ENCODE measurements at places on chromosomes 1 and 21.

DNA sequence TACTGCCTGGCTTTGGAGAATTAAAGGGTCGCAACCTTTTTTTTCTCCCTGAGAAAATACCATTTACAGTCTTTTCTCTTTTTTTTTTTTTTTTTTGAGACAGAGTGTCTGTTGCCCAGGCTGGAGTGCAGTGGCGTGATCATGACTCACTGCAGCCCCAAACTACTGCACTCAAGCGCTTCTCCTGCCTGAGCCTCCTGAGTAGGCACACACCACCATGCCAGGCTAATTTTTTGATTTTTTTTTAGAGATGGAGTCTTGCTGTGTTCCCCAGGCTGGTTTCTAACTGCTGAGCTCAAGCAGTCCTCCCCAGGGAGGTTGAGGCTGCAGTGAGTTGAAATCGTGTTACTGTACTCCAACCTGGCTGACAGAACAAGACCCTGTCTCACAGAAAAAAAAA lies 24.6 kb downstream of the UBE4B start:
- DNase-seq, result no peak

DNA sequence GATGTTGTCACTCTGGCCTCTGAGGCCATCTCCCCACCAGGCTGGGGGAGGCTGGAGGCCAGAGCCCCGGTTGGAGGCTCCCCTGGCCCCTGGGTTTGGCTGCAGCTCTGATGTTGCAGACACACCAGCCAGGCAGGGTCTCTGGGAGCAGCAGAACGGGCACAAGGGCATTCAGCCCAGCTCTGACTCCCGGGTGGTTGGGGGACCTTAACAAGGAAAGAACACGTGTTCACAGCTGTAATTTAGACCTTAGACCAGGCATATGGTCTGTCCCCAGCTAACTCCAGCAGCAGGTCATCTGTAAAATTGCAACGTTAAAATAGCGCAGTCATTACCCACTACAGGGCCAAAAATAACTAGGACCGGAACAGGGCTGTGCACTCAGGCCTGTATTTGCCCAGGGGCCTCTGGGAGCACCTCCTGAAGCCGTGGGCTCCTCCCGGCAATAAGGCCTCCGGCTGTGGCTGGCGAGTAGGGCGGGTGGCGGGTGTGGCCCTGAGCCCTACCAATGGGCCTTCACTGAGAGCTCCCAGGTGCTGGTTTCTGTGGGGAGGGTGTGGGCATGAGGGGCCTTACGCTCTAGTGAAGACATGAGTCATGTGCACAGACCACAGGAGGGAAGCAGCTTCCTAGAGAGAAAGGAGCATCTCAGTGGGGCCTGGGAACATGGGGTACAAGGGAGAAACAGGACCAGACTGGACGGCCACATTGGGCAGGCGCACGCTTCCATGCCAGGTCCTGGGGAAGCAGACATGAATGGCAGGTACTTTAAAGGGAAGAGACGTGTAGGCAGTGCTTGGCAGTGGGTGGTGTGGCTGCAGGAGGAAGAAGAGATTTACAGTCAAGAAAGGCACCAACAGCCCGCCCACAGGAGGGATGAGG lies 6.1 kb downstream of the LDLRAP1 start:
- peak; percentile 35 for DNase-seq

GRCh38 chr1:9871707-9872425 lies 38.2 kb downstream of the CTNNBIP1 start:
- no peak for DNase-seq

DNA sequence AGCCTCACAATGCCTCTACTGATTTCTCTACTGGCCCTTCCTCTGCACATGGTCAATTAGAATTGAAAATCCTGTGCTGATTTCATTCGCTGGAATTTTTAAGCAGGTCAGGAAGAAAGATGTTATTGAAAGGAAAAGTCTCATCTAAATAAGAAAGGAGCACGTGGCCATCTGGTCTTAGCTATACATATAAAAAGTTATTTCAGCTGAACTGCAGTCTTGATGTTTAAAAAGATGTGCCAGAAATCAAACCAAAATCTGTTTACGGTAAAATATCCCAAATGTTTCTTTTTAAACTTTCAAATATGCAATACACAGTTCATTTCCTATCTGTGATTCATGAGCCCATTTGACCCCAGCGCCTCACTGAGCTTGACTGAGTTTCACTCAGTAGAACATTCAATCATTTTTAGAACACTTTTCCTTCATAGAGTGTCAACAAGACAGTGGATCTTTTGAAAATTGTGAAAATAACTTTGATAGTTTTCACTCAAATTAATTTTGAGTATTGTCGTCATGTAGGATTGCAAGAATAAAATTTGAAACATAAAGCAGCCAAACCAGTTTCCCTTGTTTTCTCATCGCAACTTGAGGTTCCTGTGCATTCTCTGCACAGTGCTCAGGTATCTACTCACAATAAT lies 293.6 kb downstream of the PTPRC start:
- no peak for DNase-seq

DNA sequence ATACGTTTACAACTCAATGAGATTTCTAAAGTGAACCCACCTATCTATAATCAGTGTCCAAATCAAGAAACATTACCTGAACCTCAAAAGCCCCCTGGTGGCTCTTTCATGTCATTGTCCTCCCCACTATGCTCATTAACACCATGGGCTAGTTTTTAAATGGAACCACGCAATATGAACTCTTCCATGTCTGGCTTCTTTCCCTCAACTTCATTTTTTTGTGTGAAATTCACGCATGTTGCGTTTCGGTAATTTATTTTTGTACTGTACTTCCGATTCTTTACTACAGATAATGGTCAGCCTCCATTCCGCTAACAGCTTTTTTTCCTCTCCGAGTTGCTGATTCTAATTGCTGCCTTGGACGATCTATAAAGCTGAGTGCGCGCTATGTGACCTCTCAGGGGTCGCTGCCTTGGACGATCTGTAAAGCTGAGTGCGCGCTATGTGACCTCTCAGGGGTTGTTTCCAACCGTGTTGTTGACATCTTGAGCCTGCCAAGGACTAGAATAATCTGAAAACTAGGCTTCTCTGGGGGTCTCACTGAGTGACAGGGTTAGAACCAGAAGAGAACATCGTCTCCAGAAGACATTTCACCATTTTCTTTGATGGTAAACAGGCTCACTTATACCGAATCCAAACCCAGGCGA lies 1.1 kb upstream of the CACYBP start:
- peak; percentile 73 for DNase-seq

DNA sequence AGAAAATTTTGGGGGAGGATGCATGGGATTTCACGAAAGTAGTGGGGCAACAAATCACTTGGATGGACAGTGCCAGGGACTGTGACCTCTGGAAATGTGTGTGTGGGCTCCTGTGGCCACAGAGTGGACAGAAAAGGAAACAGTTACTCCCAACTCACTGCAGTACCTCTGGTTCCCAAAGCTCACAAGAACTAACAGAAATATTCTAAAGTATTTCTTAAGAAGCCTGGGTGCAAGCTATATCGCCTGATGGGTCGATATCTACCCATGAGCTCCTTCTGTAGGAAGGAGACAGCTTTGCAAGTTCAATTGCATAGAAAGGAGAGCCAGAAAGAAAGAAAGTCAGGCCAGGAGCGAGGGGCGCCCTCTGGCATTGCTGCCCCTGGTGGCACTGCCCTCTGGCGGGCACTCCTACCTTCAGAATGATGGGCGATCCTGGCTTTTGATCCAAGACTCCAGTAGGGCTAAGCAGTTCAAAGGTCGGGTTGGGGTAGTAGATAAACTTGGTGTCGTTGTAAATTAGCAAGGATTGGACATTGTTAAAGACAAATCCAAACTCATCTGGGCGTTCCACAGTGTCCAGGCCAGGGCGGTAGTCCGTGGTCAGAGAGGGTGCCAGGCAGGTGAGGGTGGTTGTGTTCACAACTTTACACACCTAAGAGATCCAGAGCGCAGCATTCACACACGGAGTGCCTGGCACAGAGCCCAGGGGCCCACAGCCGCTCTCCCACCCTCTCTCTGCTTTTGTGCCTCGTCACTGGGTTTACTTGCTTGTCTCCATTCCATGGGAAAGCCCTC lies 134.7 kb upstream of the CD34 start:
- no peak for DNase-seq

GRCh38 chr1:157399343-157399983 lies 152.9 kb downstream of the FCRL5 start:
- DNase-seq, result no peak

GRCh38 chr1:19452221-19452663 lies 33.1 kb downstream of the CAPZB start:
- no peak for DNase-seq

DNA sequence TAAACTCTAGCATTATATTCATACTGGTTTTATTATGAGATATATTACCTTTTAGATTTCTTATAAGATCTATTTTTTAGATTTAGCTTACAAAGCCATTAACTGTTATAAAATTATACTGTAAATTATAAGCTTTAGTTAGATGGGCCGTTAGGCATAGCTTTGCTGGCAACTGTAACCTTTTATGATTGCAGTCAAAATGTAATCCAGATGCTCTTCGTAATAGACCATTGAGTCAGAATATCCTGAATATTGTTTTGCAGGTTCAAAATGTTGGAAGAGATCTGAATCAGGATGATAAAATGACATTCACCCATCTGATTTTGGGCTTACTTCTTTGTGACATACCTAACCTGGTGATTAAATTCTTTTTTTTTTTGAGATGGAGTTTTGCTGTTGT lies 20.9 kb downstream of the ITSN1 start:
- no peak for DNase-seq

GRCh38 chr21:28943631-28944030 lies 49.0 kb downstream of the LTN1 start:
- no peak for DNase-seq

DNA sequence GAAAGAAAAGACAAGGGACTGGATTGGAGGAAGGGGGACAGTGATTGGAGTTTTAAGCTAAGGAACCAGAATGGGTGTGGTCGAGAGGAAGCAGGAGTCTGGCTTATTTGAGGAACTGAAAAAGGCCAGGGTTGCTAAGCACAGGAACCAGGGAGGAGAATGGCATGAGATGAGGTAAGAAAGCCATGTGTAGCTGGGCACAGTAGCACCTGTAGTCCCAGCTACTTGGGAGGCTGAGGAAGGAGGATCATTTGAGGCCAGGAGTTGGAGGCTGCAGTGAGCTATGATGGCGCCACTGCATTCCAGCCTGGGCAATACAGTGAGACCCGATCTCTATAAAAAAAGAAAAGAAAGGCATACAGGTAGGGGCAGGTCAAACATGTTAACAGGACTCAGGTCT lies 8.1 kb upstream of the KHDRBS1 start:
- peak; percentile 78 for DNase-seq

GRCh38 chr1:216958569-216958968 lies 235.3 kb upstream of the ESRRG start:
- no peak for DNase-seq

GRCh38 chr1:232722626-232723025 lies 82.6 kb upstream of the MAP10 start:
- DNase-seq, result no peak

- no peak for DNase-seq
Observed at GRCh38 chr1:62436039-62436465, 797 bp upstream of the USP1 start.

DNA sequence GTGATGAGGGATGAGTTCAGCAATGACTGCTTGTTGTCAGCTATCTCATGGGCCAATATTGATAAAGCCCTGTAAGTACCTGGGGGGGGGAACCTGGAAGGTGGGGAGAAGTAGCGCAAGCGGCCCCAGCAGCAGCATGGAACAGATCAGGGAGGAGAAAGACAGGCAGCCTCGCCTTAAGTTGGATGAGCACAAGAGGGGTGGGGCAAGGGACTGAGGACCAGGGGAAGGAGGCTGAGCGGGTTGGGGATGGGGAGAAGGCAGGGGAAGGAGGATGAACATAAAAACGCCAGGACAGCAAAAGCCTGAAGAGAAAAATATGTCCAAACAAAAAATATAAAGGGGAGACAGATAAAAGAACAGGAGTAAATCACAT lies 70.6 kb downstream of the ALG14 start:
- no peak for DNase-seq

DNA sequence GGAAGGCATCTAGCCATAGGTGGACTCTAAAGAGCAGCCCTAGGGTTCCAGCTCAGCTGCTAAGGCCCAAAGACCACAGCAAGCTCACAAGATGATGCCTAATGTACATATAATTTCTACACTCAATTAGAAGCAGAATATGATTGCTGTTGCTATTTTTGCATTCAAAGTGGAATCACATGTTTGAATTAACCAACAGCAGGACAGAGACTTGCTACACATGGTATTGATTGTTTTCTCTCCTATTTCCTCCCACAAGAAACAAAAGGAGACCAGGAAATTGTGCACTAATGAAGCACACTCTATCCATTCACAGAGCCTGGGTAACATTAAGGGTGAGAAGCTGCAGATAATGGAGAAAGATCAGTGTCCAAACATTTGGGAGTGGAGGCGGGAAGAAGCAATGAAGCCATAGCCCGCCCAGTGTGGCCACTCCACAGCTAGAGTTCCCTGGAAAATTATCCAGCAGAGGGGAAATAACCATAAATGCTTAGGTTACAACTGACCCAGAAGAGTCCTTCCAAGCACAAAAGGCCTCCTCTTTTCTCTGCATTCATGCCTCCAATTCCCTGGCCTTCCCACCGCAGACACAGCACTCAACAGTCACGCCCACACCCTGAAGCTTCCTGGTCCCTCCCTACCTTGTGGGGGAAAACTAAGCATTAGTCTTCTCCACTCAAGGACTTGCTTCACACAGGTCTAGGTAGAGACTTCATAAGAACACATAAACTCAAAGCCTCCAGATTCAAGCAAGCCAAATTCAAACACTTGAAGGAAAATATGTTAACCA lies 7.5 kb downstream of the CNN3 start:
- DNase-seq, result no peak

GRCh38 chr1:102758418-102758817 lies 349.9 kb downstream of the COL11A1 start:
- no peak for DNase-seq

DNA sequence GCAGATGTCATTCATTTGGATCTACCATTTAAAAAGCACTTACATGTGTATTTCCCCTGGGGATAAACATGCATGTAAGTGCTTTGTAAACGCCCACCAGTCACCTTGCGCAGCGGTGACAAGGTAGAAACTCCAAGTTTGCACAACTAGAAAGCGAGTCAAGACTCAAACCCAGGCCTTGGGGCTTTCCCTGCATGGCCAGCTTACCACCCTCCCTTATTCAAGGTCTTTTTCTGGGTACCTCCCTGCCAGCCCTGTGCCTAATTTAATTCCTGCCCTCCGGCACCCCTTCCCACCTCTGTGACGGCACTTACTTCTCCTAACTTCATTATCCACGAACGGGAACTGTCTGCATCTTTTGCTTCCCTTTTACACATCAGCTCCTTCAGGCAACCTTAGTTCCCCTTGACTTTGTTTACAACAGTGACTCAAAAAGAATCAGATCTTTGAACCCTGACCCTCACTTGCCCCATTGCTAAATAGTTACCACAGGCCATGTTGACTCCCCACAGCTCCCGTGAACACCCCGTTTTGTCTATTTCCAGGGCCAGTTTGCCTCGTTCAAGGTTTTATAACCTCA lies 138.3 kb upstream of the ETS2 start:
- peak; percentile 81 for DNase-seq

DNA sequence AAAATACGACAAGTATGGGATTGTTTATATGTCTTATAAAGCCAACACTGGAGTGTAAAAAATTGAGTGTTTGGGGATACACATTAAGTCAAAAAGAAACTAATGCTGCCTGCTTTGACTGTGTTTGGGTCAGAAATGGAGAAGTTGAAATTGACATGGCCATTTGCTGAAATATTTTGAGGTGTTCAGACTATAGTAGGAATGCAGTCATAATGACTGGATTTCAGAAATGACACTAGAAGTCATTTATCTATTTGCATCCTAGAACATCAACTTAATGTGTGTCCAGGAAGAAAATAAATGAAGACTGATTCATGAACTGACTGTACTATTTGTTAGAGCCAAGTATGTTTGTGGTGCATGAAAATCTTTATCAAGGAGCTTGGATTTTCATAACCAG lies 28.4 kb downstream of the RASAL2 start:
- DNase-seq, result no peak

- DNase-seq, result peak; percentile 95
Observed at GRCh38 chr1:207077470-207078377, 10.9 kb upstream of the C4BPB start.
